ENCODE measurements at places on chromosomes 4 and X. TPM values are rescaled to one million over a fixed set of nuclear protein-coding genes. Genes with fewer than 3 reads are reported as not detected.

TLR3 gene
- 3.7 TPM for total RNA-seq

PRDM8 gene
- total RNA-seq, result 11.9 TPM

SPINK2 gene
- total RNA-seq, result not detected

SHISA3 gene
- total RNA-seq, result 4.3 TPM

Measured in epithelial cell of alveolus of lung (primary cell).